ENCODE measurements at places on chromosomes 3 and 15. TPM values are rescaled to one million over a fixed set of nuclear protein-coding genes. Genes with fewer than 3 reads are reported as not detected.

- H3K27me3 ChIP-seq: peaks cover 7% of the 10 kb centered on the region
- peak overlapping the region; percentile 97 for H3K27ac ChIP-seq
- peak; percentile 38 for DNase-seq
Measured at GRCh38 chr15:44537735-44538240, 841 bp downstream of the EIF3J start.

GRCh38 chr15:29131840-29132420, 137.7 kb downstream of the NSMCE3 start:
- no peaks in the 10 kb centered on the region for H3K36me3 ChIP-seq
- H3K4me1 ChIP-seq: no peaks in the 10 kb centered on the region
- DNase-seq: no peak
- no peak overlapping the region for H3K4me3 ChIP-seq
- H3K27ac ChIP-seq: no peak overlapping the region

- H3K4me3 ChIP-seq: no peak overlapping the region
- H3K36me3 ChIP-seq: peaks cover 7% of the 10 kb centered on the region
- no peak for DNase-seq
- H3K4me1 ChIP-seq: peaks cover 70% of the 10 kb centered on the region
Measured at GRCh38 chr3:143287403-143287802, 167.8 kb downstream of the CHST2 start.

DNA sequence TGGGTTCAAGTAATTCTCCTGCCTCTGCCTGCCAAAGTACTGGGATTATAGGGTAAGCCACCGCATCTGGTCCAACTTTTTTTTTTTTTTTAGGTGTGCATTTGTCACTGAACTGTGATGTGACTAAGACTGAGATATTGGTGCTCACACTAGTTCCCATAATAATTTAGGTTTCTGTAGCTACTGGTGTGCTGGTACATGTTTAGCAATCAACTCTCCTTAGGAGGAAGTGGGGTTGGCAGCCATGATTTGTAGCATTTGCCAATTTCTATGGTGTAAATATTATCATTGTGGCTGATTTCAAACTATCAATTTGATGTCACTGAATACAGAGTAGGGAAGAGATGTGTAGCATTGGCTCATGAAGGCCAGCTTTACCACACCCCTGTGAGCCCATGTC, 372.7 kb downstream of the EDEM1 start:
- DNase-seq: no peak
- H3K27me3 ChIP-seq: peaks cover 4% of the 10 kb centered on the region
- H3K4me1 ChIP-seq: no peaks in the 10 kb centered on the region
- no peaks in the 10 kb centered on the region for H3K36me3 ChIP-seq

- H3K27ac ChIP-seq: no peak overlapping the region
- no peak overlapping the region for H3K4me3 ChIP-seq
- H3K27me3 ChIP-seq: peaks cover 6% of the 10 kb centered on the region
- H3K4me1 ChIP-seq: no peaks in the 10 kb centered on the region
- H3K36me3 ChIP-seq: no peaks in the 10 kb centered on the region
Measured at GRCh38 chr3:115708540-115708939, 85.2 kb downstream of the GAP43 start.

DNA sequence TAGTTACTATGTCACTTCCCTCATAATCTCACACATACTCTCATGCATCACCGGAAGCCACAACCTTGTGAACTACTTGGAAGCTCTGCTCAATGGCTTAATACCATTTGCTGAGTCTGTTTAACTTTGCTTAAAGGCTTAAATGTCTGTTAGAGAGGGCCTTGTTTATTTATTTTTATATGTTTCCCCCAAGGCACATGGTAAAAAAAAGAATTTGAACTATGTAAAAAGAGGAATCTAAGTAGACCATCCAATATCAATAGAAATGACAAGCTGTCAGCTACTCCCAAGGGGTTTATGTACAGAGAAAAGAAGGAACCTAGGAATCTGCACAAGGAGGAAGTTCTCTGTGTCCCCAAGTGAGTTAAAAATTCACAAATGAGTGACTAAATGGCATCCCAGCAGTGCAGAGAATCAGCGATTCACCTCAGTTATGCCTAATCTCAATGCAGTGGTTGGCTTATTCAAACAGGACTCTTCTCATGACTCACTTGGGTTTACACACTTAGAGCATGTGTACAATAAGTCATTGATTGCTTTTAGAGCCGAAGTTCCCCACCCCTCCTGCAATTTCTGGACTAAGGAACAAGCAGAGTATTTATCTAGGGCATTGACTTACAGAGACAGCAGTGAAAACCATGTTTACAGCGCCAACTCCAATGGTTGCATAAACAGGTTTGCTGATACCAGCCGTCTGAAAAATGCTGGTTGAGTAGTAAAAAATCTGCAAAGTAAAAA, 24.4 kb downstream of the SLC2A2 start:
- no peaks in the 10 kb centered on the region for H3K27me3 ChIP-seq
- peaks cover 14% of the 10 kb centered on the region for H3K4me1 ChIP-seq
- H3K4me3 ChIP-seq: no peak overlapping the region
- no peaks in the 10 kb centered on the region for H3K36me3 ChIP-seq

DNA sequence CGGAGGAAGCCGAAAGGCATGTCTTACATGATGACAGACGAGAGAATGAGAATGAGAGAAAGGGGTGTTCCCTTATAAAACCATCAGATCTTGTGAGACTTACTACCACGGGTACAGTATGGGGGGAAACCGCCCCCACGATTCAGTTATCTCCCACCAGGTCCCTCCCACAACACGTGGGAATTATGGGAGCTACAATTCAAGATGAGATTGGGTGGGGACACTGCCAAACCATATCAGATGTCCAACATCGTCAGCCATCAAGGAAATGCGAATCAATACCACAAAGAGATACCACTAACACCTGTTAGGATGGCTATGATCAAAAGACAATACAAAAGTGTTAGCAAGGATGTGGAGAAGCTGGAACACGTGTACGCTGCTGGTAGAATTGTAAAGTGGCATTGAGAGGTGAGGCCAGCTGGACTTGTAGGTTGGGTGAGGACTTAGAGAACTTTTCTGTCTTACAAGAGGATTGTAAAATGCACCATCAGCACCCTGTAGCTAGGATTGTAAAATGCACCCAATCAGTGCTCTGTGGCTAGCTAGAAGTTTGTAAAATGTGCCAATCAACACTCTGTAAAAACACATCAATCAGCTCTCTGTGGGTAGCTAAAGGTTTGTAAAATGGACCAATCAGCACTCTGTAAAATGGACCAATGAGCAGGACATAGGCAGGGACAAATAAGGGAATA, 37.5 kb downstream of the VGLL4 start:
- no peaks in the 10 kb centered on the region for H3K27me3 ChIP-seq
- peaks cover 95% of the 10 kb centered on the region for H3K4me1 ChIP-seq
- peaks cover under 1% of the 10 kb centered on the region for H3K36me3 ChIP-seq
- H3K27ac ChIP-seq: peak overlapping the region; percentile 68
- peak; percentile 56 for DNase-seq

DNA sequence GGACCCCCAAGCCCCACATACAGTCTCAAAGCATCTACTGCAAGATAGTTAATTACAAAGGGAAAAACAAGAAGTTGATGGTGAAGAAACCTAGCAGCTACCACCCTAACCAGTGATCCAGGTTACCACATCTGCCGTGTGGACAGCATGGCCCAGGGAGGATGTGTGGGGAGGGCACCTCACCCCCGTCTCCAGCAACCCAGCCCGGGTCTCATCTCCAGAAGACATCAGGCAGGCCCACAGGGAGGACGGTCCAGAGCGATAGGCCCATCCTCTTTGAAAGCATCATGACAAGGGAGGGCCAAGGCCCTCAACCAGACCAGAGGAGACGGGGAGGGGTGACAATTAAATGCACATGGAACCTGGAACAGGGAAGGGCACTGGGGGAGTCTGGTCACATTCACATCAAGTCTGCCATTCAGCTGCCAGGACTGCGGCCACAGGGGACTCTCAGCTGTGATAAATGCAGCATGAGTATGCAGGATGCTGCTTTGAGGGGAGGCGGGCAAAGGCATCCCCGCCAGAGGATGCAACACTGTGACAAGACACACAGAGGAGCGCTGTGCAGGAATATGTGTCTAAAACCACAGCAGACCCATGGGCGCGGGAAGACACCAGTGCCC, 18.8 kb downstream of the ZXDC start:
- no peak overlapping the region for H3K4me3 ChIP-seq
- peaks cover 30% of the 10 kb centered on the region for H3K4me1 ChIP-seq
- peaks cover 2% of the 10 kb centered on the region for H3K27me3 ChIP-seq
- DNase-seq: no peak

- H3K27me3 ChIP-seq: no peaks in the 10 kb centered on the region
- no peaks in the 10 kb centered on the region for H3K36me3 ChIP-seq
- no peak overlapping the region for H3K4me3 ChIP-seq
- no peak overlapping the region for H3K27ac ChIP-seq
Measured at GRCh38 chr15:84863565-84864443, 20.7 kb upstream of the SLC28A1 start.

- H3K36me3 ChIP-seq: no peaks in the 10 kb centered on the region
- H3K27ac ChIP-seq: no peak overlapping the region
- H3K27me3 ChIP-seq: peaks cover 5% of the 10 kb centered on the region
- H3K4me1 ChIP-seq: no peaks in the 10 kb centered on the region
- no peak overlapping the region for H3K4me3 ChIP-seq
Measured at GRCh38 chr3:31862666-31863279, 118.3 kb downstream of the OSBPL10 start.

DNA sequence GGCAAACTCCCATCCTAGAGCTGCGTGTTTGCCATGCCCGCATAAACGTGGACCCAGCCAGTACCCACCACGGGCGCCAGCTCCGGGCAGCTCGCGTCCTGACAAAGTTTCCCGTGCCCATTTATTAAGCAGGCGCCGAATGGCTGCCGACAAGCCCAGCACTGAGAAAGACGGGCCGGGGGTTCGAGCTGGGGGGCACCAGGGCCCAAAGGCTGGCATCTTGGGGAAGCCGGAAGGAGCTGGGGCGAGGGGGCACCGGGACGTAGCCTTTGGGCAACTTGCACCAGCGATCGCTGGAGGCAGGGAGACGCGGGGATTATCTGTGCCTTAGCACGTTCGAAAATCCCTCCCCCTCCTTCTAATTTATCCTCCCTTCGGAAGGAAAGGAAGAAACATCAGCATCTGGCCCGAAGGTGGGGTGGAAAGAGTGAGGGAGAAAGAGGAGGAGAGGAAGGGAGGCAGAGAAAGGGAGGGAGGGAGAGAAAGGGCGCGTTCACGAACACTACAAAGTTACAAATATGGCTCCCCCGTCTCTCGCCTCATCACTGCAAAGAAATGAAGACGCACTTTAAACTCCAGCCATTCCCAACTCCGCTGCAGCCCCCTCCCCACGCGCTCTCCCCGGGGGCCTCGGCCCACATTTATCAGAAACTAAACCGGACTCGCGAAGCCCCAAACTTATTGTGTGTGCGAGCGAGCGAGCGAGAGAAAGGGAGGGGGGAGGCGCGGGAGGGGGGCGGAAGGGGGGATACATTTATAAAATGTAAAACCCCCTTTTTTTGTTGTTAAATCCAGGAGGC, 1.0 kb downstream of the ANP32A start:
- DNase-seq: peak; percentile 37
- H3K27ac ChIP-seq: peak overlapping the region; percentile 94
- H3K4me3 ChIP-seq: peak overlapping the region; percentile 100

GRCh38 chr3:5016211-5017161, 37.2 kb downstream of the BHLHE40 start:
- peak overlapping the region; percentile 83 for H3K27ac ChIP-seq
- H3K27me3 ChIP-seq: peaks cover 13% of the 10 kb centered on the region
- peak; percentile 64 for DNase-seq
- H3K36me3 ChIP-seq: no peaks in the 10 kb centered on the region
- H3K4me3 ChIP-seq: peak overlapping the region; percentile 14
- H3K4me1 ChIP-seq: peaks cover 83% of the 10 kb centered on the region

DNA sequence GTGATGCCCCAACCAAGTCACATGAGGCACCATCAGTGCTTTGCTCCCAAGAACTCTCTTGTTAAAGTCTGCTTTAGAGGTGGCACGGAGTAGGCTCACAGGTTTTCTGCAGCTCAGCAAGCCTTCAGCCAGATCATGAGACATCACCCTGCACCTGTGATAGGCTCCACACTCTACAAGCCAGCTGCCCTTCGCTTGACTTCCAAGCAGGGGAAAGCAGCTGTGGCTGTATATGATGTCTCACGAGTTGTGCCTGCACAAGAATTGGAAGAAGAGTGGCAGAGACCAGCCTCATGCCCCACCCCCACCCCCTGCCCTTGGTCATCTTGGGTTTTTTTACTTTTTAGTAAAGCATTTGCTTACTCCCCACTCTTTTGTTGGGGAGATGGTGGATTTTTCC, 22.5 kb downstream of the MRPS11 start:
- H3K4me3 ChIP-seq: no peak overlapping the region
- no peak overlapping the region for H3K27ac ChIP-seq
- peaks cover 4% of the 10 kb centered on the region for H3K27me3 ChIP-seq
- no peaks in the 10 kb centered on the region for H3K4me1 ChIP-seq
- H3K36me3 ChIP-seq: peaks cover 3% of the 10 kb centered on the region

DNA sequence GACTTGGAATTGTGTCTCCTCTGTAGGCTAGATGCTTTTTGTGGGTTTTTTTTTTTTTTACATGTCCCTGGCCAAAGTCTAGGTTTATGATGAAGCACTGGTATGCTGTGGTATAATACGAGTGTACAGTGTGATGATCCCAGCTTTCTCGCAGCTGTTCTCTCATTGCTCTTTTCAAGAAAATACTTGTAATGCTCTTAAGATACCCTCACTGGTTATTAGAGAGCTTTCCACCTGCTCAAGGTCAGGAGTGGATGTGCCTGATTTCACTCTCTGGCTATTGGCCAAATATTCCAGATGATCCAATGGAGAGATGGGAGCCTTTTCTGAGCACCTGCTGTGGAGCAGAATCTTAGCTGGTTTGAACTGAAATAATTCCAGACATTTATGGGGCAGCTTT, 215.1 kb downstream of the MYRIP start:
- no peaks in the 10 kb centered on the region for H3K4me1 ChIP-seq
- no peak for DNase-seq
- H3K4me3 ChIP-seq: no peak overlapping the region
- H3K36me3 ChIP-seq: peaks cover 3% of the 10 kb centered on the region
- H3K27me3 ChIP-seq: no peaks in the 10 kb centered on the region

GRCh38 chr3:194194051-194194756, 58.3 kb downstream of the HES1 start:
- no peak for DNase-seq
- peaks cover 13% of the 10 kb centered on the region for H3K27me3 ChIP-seq
- no peaks in the 10 kb centered on the region for H3K36me3 ChIP-seq
- no peaks in the 10 kb centered on the region for H3K4me1 ChIP-seq

DNA sequence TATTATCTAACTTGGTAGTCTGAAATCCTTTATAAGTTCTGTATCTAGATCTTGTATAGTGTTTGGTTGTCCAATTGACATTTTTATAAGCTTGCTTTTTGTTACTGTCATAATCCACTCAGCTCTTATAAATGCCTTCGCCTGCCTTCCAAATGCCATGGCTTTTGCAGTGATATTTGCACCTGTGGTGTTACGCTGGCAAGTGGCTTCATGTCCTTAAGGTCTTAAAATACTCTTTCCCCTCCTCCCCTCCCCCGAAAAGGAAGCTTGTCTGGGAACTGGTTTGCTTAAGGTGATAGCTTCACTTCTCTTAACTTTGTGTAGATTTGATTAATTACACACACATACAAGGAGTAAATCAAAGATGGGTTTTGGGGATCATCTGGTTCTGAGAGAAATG, 62.0 kb downstream of the ABHD2 start:
- no peaks in the 10 kb centered on the region for H3K27me3 ChIP-seq
- H3K4me3 ChIP-seq: no peak overlapping the region
- no peak for DNase-seq

GRCh38 chr15:40771242-40771641, 1.5 kb downstream of the C15orf62 start:
- peaks cover 48% of the 10 kb centered on the region for H3K4me1 ChIP-seq
- no peak for DNase-seq
- peaks cover 23% of the 10 kb centered on the region for H3K36me3 ChIP-seq
- H3K27me3 ChIP-seq: peaks cover 2% of the 10 kb centered on the region

Gene VILL
- polyA plus RNA-seq: 12.9 TPM

Gene TRH
- not detected for polyA plus RNA-seq

Gene TMEM207
- polyA plus RNA-seq: not detected

Gene UBXN7
- polyA plus RNA-seq: 13.8 TPM

Gene DTWD1
- 16.9 TPM for polyA plus RNA-seq

Gene XPC
- polyA plus RNA-seq: 20.3 TPM

Gene PROK2
- not detected for polyA plus RNA-seq

Gene RGMA
- not detected for polyA plus RNA-seq
